Gastroesophageal sphincter (tissue), 4 donors: ENCODE measurements at places on chromosomes 2 and 18.

GRCh38 chr2:50838316-50838715, 193.6 kb downstream of the NRXN1 start:
- ATAC-seq = no peak

- ATAC-seq = no peak
Measured at GRCh38 chr2:97359861-97360584, 229.7 kb downstream of the ANKRD36B start.

DNA sequence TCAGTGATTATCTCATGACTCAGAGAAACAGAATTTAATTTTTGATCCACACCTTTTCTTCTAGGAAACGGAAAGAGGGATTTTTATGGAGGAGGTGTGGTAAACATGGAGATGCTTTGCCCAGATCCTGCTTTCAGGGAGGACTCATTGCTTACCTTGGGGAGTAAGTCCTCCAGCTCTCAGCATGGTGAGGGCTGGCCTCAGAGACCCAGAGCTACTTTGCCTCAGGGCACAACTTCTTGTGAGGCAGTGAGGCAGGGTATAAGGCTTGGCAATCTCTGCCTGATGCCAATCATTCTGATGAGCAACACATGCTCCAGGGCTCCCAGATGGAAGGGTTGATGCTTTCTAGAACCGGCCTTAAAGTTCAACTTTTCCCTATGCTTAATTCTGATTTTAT, 189.9 kb upstream of the DCC start:
- ATAC-seq = no peak

- no peak for ATAC-seq
Measured at GRCh38 chr18:55858661-55859515, 270.9 kb upstream of the TCF4 start.

DNA sequence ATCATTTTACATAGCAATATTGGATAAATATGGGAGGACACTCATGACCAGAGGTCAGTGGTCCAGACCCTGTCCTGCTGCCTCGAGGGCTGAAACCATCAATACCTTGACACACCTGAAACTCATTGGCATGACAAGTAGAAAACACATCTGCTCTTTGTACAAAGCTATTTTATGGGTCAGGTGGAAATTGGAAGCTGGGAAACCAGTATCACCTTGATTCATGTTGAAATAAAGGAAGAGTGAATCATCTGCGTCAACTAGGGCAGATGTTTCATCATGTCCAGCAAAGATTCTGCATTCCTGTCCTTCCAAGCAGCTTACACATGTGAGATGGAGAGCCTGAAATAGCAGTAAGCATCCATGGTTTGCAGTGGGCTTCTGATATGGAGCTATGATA, 80.0 kb upstream of the ERBB4 start:
- no peak for ATAC-seq

DNA sequence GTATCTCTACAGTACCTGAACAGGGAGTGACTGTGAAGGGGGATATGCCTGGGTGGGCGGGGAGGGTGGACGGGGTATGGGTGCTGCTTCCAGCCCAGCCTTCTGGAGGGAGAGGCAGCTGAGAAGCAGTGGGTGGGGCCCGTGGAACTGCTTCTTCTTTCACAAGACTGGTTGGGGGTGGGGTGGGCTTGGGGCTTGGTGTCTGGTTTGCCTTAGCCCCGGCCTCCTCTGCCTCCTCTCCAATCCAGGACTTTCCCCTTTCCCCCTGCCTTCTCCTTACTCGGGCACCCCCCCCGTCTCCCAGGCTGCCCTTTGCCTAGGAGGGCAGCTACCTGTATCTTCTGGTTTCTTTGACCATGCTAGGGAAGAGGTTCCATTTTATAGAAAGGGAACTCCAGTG, 233.4 kb downstream of the DYSF start:
- no peak for ATAC-seq

GRCh38 chr2:230991598-230991997, 4.3 kb upstream of the SPATA3 start:
- no peak for ATAC-seq

DNA sequence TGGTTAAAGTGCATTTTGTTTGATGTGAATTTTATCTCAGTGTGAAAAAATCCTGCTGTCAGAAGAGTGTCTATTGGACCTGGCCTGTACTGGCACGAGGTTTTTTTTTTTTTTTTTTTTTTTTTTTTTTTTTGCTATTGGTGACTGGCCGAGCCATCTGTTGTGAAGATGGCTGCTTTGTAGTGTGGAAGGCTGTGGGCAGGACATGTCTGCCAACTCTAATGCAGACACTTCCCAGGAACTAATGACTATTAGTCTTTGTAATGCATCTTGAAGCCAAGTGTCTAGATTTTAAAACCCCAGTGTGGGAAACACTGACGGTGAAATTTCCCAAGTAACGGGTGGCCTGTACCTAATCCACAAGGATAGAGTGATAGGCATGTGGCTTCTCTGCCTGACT, 34.3 kb downstream of the ZAP70 start:
- ATAC-seq = no peak
